GM23338 (cell line): ENCODE measurements at places on chromosomes 6 and 20. TPM values are rescaled to one million over a fixed set of nuclear protein-coding genes. Genes with fewer than 3 reads are reported as not detected.
A peak's percentile ranks its signal among the peaks of the same experiment; 100 is the strongest.

NKAIN4 gene
- 12.6 and 16.0 TPM in 2 replicates for total RNA-seq

ADGB gene
- total RNA-seq: not detected in 2 replicates

GRCh38 chr6:149478631-149479314, 6.0 kb downstream of the ZC3H12D start:
- DNase-seq: no peak

CCNC gene
- total RNA-seq: 143 and 175 TPM in 2 replicates

DNA sequence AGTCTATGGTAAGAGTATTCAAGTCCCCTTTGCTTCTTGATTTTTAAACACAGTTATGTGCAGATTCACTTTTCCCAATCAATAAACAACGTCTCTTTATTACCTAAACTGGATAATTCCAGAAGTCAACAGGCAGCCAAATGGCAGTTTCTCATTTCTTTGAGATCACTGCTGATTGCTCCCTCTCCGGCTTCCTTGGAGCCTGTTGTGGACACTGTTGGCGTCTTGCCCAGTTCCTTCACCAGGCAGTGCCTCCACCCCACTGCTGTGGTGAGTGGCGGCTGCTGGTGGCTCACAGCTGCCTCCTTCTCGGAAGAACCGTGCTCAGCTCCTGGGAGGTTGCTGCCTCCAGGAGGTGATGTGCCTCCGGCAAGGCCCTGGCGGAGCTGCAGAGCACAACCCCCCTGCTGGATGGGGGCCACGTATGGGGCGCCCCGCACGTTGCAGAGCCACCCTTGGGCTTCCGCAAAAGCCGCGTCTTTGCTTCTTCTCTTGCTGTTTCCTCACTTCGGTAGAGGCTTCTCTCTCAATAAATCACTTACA, 105.1 kb upstream of the CNKSR3 start:
- peak; percentile 19 for DNase-seq

- peak; percentile 24 for DNase-seq
These were observed 4.2 kb downstream of the ZNF337 start for GRCh38 chr20:25692499-25692898.

DNA sequence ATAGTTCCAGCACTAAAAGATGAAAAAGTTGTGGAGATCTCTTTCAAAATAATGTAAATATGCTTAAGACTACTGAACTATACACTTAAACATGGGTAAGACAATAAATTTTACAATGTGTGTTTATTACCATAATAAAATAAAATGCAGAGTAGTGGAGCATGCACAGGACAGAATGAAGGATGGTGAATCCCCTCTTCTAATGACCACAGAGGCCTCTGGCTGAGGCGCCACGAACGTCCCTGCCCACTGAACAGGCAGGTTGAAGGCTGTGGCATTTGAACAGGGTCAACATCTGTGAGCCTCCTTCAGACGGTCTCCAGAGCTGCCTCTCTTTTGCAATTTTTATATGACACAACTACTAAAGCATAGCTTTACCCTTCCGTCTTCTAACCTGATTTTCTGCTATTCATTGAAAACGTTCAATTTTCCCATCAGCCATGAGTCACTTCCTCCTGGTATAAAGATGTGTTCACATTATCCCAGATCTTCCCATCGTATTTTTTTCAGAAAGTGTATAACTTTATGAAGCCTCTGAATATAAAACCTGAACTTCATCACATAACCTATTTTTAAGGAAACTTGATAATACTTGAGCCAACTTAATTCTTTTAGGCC, 37.8 kb downstream of the ADGRF4 start:
- DNase-seq: no peak

DNA sequence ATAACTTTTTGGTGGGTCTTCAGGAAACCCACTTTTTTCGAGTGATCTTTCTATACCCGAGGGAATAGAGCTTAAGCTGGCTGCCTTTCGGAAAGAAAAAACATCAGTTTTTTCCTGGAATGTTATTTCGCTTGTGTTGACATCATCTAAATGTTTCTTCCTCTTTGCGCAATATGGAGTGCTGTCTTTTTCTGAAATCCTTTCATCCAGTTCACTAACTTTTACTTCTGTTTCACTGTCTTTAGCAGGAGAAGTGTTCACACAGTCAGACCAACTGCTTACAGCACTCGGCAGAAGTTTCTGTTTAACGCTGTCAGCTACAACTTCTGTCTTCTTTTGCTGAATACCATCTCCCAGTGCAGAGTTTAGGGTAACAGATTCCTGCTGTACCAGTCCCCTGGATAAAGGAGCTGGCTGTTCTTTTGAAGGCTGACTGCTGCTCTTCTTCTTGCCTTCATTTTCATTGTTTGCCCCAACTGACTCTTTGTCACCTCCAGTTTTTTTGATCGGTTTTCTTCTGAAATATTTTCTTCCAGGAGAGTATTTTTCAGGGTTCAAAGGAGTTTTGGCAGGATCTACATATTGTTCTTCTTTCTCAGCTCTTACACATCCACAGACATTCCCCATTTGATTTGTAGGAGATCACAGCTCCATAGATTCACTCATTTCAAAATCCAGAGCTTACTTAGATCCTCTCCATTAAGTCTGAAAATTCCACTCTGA, 50.0 kb upstream of the DST start:
- DNase-seq: no peak

DNA sequence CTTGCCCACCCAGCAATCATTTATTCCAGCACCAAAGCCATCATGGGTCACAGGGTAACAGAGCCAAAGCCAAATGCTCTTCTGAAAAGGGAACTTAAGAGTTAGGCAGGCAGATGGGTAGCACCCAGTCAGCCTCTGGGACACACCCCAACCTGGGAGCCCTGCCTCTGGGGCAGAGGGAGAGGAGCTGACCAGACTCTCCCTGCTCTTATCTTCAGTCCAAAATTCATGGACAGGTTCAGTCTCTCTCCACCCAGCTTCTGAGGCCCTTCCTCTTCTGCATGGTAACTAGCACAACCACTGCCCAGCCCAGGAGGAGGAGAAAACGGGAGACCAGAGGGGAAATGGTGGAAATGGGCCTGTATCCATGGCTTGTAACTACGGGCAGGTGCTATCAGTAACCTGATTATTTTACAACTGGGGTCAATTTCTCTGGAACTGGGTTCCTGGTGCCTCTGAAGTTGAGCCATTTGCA, 105.4 kb downstream of the NOL4L start:
- no peak for DNase-seq

DNA sequence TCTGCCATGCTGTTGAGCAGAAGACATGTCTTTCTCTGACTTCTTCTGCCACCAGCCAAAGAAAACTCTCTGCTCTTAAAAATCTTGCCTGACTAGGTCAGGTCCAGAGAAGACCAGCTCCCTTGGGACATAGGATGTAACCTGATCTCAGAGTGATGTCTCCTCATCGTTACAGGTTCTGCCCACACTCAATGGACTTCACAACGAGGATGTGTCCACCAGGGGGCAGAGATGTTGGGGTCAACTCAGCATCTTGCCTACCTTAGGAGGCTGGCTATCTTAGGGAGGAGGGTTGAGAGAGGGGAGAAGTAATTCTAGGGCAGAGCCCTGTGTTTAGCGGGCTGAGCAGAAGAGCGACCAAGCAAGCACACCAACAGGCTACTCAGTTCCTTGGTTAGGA, 207.6 kb upstream of the CDH4 start:
- DNase-seq: peak; percentile 19

DNA sequence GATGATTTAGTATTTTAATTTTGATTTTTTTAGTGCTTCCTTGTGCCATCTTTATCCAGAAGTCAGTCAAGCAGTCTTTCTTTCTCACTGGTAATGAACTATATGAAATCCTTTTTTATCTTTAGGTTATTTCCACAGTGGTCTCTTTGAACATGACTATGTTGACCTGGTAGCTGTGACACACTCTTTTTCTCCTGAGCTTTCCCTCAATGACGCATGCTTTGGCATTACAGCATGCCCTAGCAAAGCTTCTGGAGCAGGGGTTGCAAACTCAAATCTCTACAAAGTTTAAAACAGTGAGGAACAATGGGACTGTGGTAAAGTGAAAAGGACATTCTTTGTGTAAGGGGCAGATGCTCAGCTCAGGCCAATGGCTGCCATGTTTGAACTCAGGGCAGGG, 4.5 kb upstream of the PLAGL1 start:
- DNase-seq: no peak

RBM24 gene
- total RNA-seq: 0.58 and 1.3 TPM in 2 replicates
